Central memory CD8-positive, alpha-beta T cell (primary cell): ENCODE measurements at places on chromosomes 7 and 10.

DNA sequence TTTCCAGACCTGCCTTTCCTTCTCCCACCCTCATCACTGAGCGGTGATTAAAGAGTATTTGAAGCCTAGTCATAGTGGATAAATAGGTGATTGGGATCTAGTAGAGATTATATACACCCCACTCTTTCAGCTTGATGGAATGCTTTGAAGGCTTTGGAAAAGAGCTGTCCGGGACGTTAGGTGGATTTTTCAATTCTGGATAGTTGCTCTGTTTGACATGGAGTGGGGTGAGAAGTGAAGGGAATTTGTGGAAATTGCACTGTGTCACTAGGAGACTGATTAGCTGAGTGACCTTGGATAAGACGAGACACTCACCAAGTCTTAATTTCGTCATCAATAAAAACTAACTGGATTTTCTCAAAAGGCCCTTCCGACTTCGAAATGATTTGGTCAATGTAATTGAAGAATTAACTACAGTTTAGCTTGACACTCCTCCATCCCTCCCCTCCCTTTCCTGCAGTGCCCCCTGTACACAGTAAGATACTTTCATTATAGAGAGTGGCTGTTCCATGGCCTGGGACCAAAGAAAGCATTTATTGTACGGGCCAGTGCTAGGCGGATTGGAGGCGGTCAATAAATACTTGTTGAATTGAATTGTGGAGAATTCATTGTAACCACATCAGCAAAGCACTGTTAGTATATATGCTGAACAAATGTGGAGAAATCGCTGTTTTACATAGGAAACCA lies 962 bp downstream of the ZKSCAN1 start:
- H3K36me3 ChIP-seq, result peaks cover 16% of the 10 kb centered on the region
- H3K27me3 ChIP-seq, result peaks cover 3% of the 10 kb centered on the region
- H3K4me1 ChIP-seq, result peaks cover 32% of the 10 kb centered on the region
- peak overlapping the region; percentile 91 for H3K27ac ChIP-seq
- peak overlapping the region; percentile 84 for H3K4me3 ChIP-seq

DNA sequence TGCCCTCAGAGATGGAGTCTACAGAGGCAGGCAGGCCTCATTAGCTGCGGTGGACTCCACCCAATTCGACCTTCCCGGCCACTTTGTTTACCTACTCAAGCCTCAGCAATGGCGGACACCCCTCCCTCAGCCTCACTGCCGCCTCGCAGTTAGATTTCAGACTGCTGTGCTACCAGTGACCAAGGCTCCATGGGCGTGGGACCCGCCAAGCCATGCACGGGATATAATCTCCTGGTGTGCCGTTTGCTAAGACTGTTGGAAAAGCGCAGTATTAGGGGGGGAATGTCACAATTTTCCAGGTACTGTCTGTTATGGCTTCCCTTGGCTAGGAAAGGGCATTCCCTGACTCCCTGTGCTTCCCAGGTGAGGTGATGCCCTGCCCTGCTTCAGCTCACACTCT lies 252.3 kb downstream of the ARL4A start:
- H3K27ac ChIP-seq, result no peak overlapping the region
- H3K4me1 ChIP-seq, result no peaks in the 10 kb centered on the region
- no peak for DNase-seq
- H3K27me3 ChIP-seq, result peaks cover 21% of the 10 kb centered on the region

- no peaks in the 10 kb centered on the region for H3K27me3 ChIP-seq
- no peaks in the 10 kb centered on the region for H3K4me1 ChIP-seq
- peaks cover 1% of the 10 kb centered on the region for H3K36me3 ChIP-seq
- no peak for DNase-seq
These were observed 323.0 kb upstream of the LRGUK start for GRCh38 chr7:133804127-133804526.

DNA sequence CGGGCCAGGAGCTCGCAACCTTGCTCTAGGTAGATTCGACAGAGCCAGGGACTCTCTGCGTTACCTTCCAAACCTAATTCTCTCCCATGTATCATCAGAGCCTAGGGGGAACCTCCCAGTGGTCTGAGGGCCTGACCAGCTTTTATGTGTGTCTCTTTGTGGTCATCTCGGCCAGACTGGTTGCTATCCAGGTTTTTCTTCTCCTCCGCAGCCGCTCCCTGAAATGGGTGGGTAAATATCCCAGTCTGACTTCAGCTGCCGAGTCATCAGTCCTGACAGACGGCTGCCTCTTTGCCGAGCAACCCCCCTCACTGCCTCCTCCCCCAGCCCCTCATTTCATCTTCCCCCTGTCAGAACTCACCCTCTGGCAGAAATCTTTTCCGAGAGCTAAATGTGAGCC lies 578.1 kb downstream of the LRMDA start:
- H3K27me3 ChIP-seq, result no peaks in the 10 kb centered on the region
- no peak overlapping the region for H3K27ac ChIP-seq
- H3K36me3 ChIP-seq, result no peaks in the 10 kb centered on the region
- H3K4me1 ChIP-seq, result no peaks in the 10 kb centered on the region

GRCh38 chr7:107079212-107079940 lies 34.9 kb downstream of the PRKAR2B start:
- no peaks in the 10 kb centered on the region for H3K4me1 ChIP-seq
- no peak for DNase-seq
- no peak overlapping the region for H3K27ac ChIP-seq
- no peaks in the 10 kb centered on the region for H3K36me3 ChIP-seq
- no peaks in the 10 kb centered on the region for H3K27me3 ChIP-seq

DNA sequence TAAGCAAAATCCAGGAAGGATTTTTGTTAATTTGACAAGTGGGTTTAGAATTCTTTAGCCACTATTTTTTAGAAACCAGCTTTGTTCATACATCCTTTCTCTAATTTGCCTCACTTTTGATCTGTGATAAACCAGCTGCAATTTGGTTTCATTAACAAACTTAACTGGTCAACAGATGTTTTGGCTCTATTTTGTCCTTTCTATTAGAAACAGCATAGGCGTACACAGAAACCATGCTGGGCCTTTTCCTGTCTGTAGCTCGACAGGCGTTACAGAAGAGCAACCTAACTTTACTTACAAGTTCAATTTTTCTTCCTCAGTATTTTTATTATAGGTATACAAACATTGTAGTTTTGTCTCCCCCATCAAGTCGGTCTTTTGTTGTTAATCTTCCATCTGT lies 28.2 kb downstream of the KAT6B start:
- H3K4me3 ChIP-seq, result no peak overlapping the region
- H3K4me1 ChIP-seq, result peaks cover 42% of the 10 kb centered on the region
- no peak for DNase-seq

DNA sequence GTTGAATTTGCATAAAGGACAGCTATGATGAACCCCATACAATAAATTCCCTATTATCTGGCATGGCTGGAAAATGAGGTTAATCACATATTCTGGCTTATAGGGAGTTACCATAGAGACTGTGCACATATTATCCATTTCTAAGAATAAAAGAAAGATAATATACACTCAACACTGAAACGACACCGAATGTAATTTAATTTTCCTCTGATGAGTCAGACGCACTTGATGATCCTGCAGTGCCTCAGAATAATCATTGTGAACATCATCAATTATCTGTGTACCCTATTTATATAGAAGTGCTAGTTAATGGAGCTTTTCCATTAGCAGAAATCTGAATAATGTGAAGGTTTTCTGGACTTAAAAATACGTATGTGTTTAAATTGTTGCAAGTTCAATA lies 60.2 kb downstream of the SGCE start:
- no peaks in the 10 kb centered on the region for H3K36me3 ChIP-seq
- no peaks in the 10 kb centered on the region for H3K4me1 ChIP-seq
- H3K4me3 ChIP-seq, result no peak overlapping the region
- H3K27me3 ChIP-seq, result no peaks in the 10 kb centered on the region

DNA sequence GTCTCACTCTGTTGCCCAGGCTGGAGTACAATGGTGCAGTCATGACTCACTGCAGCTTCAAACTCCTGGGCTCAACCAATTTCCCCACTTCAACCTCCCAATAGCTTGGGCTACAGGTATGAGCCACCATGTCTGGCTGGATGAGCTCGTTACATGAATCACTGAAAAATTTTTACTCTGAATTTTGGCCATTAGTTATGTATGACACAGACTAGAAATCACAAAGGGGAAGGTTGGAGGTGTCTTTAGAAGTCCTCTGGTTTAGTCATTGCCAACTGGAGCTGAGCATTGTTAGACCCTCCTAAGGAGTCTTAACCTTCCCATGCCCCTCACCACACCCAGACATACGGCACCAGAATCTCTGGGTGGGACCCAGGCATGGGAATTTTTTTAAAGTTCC lies 34.7 kb downstream of the SVIL start:
- no peak overlapping the region for H3K27ac ChIP-seq
- H3K4me3 ChIP-seq, result no peak overlapping the region

GRCh38 chr10:132443983-132444876 lies 47.2 kb downstream of the PWWP2B start:
- peaks cover 6% of the 10 kb centered on the region for H3K36me3 ChIP-seq
- no peak for DNase-seq
- H3K27me3 ChIP-seq, result no peaks in the 10 kb centered on the region
- peak overlapping the region; percentile 80 for H3K27ac ChIP-seq

DNA sequence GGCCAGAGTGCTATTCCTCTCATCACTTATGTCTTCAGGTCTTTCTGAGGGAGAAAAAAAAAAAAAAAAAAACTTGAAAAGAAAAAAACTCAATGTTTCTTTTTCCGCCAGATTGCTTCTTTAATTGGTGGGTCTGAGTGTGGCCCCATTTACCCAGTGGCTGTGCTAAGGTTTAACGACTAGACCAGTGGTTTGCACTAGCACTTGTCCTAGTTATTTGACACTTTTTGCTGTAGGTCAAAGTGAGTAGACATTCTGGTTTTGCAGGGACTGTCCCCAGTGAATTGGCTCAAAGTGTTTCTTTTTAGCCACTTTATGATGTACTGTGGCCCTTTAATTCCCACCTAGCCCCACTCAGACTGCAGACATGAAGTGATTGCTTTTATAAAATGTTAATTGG lies 273.3 kb downstream of the PTEN start:
- peaks cover 5% of the 10 kb centered on the region for H3K4me1 ChIP-seq
- DNase-seq, result no peak
- no peak overlapping the region for H3K27ac ChIP-seq
- H3K4me3 ChIP-seq, result no peak overlapping the region
- no peaks in the 10 kb centered on the region for H3K27me3 ChIP-seq
- peaks cover 3% of the 10 kb centered on the region for H3K36me3 ChIP-seq

DNA sequence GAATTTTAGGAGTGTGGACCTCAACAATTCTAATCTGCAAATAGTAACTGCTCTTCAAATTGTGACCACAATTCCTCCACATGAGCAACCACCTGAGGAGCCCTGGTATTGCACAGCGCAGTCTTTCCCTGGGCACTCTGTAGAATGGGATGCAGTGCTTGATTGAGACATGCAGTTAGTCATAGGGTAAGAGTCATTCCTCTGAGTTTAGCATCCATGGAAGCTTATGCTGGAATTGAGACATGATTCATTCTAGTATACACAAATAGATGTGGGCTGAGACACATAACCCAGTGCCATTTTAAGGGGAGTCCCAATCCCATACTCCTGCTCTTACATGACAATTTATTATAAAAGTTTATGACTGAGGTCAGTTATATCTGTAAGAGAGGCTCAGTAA lies 582.3 kb upstream of the CNTNAP2 start:
- no peaks in the 10 kb centered on the region for H3K4me1 ChIP-seq
- H3K4me3 ChIP-seq, result no peak overlapping the region
- no peak overlapping the region for H3K27ac ChIP-seq
- DNase-seq, result no peak
- no peaks in the 10 kb centered on the region for H3K27me3 ChIP-seq
